ENCODE measurements at places on chromosomes 6 and 20.

DNA sequence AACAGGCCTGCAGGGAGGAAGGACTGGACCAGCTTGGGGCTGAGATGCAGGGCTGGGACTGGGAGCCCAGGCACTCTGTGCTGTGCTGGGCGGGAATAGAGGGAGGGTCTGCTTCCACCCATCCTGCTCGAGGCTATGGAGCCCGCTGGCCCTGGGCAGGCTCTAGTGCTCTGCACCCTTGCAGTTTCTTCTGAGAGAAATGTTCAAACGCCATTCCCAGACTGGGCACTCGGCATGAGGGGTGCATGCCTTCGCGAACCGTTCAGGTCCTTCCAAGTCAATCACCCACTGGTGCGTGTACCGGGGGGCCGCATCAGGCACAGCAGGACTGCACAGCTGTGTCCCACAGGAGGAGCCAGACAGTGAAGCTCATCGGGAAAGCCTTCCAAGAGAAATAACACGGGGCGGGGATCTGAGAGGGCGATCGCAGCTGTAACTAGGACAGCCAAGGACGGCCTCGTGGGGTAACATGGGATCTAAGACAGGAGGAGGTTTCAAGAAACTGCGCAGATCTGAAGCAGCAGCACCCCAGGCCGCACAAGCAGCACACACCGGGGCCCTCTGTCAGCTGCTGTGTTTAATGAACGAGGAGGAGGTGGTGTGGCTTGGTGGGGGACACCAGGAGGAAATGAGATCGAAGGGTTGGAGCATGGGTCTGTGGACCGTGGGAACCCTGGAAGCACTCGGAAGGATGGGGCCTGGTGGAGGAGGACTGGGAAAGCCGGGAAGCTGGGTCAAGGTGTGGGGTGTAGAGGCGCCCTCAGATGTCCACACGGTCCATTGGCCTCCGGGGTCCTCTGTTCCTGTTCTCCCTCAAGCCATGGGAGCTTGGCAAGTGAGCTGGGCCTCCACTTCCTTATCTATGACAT is 26.1 kb upstream of the PYGB start:
- DNase-seq: no peak

GRCh38 chr6:69180361-69181067 is 545.4 kb downstream of the ADGRB3 start:
- DNase-seq: no peak

DNA sequence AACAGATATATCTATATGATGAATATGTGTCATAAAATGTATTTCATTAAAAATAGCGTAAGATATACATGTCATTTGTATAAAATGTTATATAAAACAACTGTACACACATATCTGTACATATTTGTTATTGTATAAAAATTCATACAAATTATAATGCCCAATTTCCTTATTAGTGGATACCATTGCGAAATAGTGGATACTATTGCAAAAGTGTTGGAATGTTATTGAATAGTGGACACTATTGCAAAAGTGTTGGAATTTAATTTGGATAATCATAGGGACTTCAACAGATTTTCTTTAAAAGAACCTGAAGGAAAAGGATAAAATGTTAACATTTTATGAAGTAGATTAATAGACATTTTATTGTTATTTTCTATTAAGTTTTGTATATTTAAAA is 487.4 kb downstream of the HAO1 start:
- no peak for DNase-seq

- no peak for DNase-seq
Observed at GRCh38 chr6:12029979-12030737, 18.0 kb downstream of the HIVEP1 start.

GRCh38 chr20:40446888-40447287 is 242.1 kb downstream of the MAFB start:
- no peak for DNase-seq

Data from GM12878 (cell line).